ENCODE measurements at places on chromosomes 6 and 20.
A peak's percentile ranks its signal among the peaks of the same experiment; 100 is the strongest.

- no peak for DNase-seq
Observed at GRCh38 chr6:80622641-80623040, 516.2 kb downstream of the BCKDHB start.

DNA sequence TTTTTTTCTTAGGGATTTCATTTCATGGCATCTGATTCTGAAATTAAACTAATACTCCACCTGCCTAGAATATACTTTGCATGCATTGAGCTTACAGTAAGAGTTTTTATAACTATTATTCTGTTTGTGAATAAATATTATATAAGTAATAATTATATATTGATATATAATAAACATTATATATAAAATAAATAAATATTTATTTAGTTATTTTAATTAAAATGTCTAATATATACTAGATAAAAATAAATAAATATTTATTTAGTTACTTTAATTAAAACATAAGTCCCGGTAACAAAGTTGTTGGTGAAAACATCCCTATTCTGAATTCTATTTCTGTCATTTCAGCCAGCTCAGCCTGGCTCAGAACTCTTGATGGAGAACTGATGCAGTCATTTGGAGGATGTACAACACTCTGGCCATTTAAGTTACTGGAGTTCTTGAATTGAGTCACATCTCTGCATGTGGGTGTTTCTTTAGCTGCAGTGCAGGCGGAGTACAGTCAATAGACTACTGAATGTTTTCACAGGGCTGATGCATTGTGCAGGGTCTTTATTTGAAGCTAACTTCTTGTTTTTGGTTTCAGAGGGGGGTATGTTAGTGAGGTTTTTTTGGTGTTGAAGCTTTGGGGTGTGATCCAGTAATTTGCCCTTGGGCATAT, 508.9 kb upstream of the ADGRB3 start:
- no peak for DNase-seq

- DNase-seq: no peak
Observed at GRCh38 chr20:21325296-21325695, 22.2 kb downstream of the XRN2 start.

DNA sequence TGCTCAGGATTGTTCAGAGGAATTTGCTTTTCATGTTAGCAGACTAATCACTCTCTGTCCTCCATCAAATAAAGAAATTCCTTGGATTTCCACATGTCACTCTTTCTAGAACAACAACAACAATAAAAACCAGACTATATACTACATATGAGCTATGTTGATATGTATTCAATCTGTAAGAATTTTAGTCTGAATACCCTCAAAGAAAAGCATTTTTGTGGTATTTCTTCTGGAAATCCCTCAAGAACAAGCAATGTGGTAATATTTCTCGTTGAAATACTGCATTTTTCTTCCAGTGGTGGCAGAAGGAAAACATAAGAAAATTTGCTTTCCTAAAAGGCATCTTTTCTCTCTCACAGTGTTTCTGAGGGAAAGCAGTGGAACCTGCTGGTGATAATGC, 312.6 kb upstream of the RSPO3 start:
- DNase-seq: no peak

DNA sequence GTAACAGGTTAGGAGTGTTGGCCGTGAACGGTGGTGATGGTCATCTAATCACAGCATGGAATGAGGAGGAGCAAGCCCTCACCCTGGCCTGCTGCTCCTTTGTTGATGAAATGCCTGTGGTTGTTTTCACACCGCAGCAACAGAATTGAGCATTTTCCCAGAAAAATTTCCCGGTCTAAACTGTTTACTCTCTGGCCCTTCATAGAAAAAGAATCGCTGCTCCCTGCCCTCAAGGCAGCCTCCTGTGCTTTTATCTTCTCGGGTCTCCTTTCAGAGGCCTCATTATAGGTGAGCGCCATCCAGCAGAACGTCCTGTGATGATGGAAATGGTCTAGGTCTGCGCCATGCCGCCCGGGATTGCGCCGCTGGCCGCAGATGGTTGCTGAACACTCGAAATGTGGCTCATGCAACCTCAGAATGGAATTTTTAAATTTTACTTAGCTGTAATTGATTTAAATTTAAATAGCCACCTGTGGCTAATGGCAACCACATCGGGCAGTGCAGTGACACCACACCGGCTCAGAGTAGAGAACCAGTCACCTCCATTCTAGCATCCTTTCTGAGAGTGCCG, 30.2 kb downstream of the PHACTR3 start:
- no peak for DNase-seq

- no peak for DNase-seq
Observed at GRCh38 chr20:90651-91050, 3.2 kb downstream of the DEFB125 start.

GRCh38 chr6:110493253-110493800, 16.9 kb upstream of the SLC22A16 start:
- no peak for DNase-seq

DNA sequence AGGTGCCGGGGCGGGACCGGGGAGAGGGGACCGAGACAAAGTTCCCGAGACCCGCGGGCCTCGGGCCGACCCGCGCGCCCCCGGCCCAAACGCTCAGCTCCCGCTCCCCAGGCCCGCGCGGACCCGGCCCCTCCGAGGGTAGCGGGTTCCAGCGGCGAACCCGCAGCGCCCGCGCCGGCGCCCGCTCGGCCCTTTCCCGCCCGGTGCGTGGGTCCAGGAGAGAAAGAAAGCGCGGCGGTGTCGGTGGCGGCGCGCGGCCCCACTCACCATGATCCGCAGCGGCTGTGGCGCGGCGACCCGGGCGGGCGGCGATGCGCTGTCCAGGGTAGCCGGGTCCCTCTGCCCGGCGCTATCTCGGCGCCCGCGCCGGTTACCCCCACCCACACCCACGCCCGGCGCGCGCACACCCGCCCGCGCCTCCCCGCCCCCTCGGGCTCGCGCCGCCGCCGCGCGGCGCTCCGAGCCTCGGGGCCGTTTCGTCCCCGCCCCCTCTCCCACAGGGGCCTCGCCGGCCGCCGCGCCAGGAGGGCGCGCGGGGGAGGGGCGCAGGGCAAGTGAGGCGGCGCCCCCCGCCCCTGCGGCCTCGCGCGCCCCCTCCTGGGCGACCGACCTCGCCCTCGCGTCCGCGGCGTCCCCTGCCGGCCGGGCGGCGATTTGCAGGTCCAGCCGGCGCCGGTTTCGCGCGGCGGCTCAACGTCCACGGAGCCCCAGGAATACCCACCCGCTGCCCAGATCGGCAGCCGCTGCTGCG, at the start of gene ELOVL2:
Gene ELOVL2 (minus strand): TSS at position 345 of the 751 bp plus-strand sequence. CDS start 75 bp downstream, at position 270.
- DNase-seq: peak; percentile 70

- DNase-seq: no peak
Observed at GRCh38 chr20:37123441-37123840, 27.6 kb upstream of the RBL1 start.

- no peak for DNase-seq
Observed at GRCh38 chr6:170080169-170080827, 210.6 kb downstream of the DLL1 start.

DNA sequence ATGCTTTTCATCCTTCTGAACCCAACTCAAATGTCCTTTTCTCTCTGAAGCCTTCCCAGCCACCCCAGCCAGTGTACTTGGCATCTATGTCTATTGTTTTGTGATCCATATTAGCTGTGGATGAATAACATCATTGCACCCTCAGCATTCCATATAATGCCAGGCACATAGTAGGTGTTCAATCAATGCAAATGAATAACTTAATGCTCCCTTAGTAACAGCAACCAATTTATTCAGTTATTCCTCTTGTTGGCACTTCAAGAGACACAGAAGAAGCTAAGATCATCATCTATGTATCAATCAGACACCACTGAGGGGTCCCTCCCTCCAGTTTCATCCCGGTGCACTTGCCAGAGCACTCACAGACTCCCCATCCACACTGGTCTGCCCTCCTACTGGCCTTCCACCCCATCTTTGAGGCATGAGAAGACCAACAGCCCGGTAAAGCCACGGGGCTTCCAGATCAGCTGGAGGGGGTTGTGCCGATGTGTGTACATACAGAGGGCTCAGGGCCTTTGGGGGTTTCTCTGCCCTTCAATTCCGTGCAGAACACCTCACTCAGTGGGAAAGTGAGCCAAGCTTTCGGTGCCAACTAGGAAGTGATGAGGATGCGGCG, 2.4 kb upstream of the TAF8 start:
- no peak for DNase-seq

GRCh38 chr6:136920216-136920615, 1.9 kb upstream of the SLC35D3 start:
- DNase-seq: no peak

DNA sequence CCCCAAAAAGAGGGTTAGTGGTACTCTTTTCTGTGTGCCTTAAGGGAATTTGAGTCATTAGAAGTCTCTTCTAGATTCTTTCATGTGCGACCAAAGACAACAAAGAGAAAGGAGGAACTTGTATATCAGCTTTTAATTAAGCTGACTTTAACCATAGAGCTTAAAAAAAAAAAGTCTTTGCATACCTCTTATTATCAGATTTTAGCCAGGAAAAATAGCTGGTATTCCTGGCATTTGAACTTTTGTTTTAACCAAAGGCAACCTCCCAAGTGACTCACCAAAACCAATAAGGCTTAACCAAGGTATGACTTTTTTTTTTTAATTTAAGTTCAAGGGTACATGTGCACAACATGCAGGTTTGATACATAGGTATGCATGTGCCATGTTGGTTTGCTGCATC, 375.0 kb downstream of the CDC5L start:
- no peak for DNase-seq

- DNase-seq: no peak
Observed at GRCh38 chr20:50278377-50278683, 87.7 kb downstream of the CEBPB start.

GRCh38 chr20:14984768-14985622, 647.6 kb upstream of the FLRT3 start:
- no peak for DNase-seq

GRCh38 chr20:46558511-46558959, 8.1 kb upstream of the OCSTAMP start:
- peak; percentile 85 for DNase-seq
